ENCODE measurements at places on chromosomes 12 and 14.

DNA sequence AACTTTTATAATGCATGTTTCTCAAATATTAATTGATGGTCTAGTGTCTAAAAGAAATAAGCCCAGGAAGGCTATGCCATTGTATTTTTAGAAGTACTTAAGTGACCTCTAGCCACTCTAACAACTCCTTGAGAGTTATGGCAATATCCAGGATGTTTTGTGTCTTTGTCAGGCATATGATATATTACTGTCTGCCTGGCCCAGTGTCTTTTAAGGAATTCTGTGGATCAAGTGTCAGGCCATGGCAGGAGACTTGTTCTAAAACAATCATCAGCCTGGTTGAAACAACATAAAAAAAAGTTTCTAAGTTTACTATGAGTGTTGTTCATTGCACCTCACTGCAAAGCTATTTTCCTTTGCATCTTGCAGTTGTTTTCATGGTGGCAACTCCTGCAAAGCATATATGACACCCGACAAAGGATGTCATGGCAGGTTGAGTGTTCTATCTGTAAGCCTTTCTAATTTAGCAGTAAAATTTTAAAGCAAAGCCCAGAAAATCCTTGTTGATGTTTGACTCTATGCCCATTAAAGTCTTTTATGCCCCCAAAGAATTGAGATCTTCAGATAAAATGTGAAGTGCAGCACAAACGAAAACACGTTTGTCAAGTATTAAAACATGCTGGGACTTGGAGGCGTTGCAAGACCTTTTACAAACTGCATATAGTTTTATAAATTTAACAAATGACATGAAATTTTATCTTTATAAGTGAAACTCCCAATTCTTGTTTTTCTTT is 89.5 kb upstream of the SLC38A2 start:
- H3K27ac ChIP-seq: no peak overlapping the region
- H3K36me3 ChIP-seq: no peaks in the 10 kb centered on the region
- no peak for DNase-seq

DNA sequence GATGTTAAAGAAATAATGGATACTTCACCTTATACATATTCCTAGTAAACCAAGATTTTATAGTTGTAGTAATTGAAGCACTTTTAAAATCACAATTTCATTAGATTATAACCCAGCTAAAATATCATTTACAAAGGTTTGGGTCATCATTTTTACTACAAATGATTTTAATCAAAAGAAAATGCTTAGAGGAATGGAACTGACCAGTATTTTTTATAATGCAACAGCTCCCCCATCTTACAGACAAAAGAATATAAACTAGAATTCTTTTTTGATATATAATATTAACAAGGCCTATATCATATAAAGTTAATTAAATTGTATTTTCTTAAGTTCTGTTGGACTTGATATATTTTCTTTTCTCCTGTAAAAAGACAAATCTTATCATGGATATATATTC is 20.4 kb upstream of the LRFN5 start:
- no peaks in the 10 kb centered on the region for H3K27me3 ChIP-seq
- no peaks in the 10 kb centered on the region for H3K4me1 ChIP-seq
- DNase-seq: no peak
- H3K4me3 ChIP-seq: no peak overlapping the region

GRCh38 chr14:38297681-38298080 is 41.8 kb upstream of the CLEC14A start:
- H3K27ac ChIP-seq: no peak overlapping the region
- DNase-seq: peak; percentile 36
- H3K36me3 ChIP-seq: no peaks in the 10 kb centered on the region

- H3K27ac ChIP-seq: no peak overlapping the region
- no peak overlapping the region for H3K4me3 ChIP-seq
- no peaks in the 10 kb centered on the region for H3K36me3 ChIP-seq
Observed at GRCh38 chr12:113818833-113819232, 147.3 kb downstream of the RBM19 start.

DNA sequence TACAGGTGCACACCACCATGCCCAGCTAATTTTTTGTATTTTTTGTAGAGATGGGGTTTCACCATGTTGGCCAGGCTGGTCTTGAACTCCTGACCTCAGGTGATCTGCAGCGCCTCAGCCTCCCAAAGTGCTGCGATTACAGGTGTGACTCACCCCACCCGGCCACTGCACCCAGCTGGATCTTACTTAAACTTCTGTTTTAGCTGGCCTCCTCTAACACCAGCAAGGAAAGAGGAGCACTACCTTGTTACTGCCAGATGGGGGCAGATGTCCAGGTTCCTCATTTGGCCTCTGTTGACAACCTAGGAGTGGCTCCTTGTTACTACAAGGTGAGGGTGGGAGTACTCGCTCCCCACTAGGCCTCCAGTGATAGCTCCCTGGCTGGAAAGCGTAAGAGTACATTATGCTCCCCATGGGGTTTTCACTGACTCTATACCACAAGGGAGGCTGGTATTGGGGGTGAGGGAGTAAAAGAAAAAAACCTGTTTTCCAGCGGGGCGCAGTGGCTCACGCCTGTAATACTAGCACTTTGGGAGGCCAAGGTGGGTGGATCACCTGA is 13.2 kb upstream of the ARF6 start:
- no peaks in the 10 kb centered on the region for H3K4me1 ChIP-seq
- H3K27ac ChIP-seq: no peak overlapping the region
- H3K36me3 ChIP-seq: no peaks in the 10 kb centered on the region
- H3K4me3 ChIP-seq: no peak overlapping the region
